Cerebellum (tissue), 4 donors: ENCODE measurements at places on chromosomes 16 and 17. TPM values are rescaled to one million over a fixed set of nuclear protein-coding genes. Genes with fewer than 3 reads are reported as not detected.

Gene ITGAD
- total RNA-seq, result not detected

Gene AXIN1
- 16.4 TPM for total RNA-seq

Gene PRAC1
- not detected for total RNA-seq

Gene RDM1
- 2.4 TPM for total RNA-seq

Gene CCL5
- total RNA-seq, result 0.45 TPM

Gene TBC1D28
- total RNA-seq, result not detected

Gene CD79B
- not detected for total RNA-seq

Gene QRICH2
- total RNA-seq, result 15.9 TPM

GRCh38 chr17:31877341-31877740 lies 18.3 kb upstream of the COPRS start:
- no peak for DNase-seq

DNA sequence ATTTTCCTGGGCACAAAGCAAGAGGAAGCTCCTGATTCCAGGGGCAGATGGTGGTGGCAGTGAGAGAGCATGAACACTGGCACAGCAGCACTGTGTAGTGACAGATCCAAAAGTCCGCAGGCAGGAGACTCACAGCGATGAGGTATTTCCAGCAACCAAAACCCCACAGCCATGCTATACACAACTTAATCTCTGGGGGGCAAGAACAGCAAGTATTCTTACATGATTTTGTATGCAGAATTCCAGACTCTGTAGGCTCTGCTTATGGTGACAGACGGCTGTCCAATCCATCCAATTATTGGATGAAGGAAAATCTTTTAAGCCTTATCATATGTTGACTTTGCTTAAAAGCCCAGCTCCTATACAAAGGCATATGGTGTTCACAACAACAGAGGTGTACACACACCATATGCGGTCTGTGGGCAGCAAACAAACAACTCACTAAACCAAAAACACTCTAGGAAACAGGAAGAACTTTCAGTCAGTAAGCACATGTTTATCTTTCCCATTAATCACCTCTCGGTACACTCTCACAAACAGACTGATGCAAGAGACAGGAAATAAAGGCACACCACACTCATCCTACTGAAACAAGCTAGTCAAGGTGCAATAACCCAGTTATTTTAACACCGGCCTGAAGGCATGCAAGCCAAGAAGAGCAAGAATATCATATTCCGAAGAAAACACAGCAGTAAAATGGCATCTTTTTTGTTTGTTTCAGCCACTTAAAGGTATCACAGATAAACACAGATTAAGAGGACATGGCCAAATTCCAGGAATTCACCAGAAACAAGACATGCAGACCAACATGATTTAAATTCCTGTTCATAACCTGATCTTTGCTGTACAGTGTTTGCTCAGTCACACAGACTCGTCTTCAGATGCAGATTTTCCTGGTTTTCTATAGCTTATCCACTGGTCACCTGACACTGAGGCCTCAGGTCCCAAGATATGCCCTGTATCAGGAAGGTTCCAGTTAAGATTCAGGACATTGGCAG lies 47.8 kb downstream of the ERN1 start:
- DNase-seq, result peak; percentile 75

- DNase-seq, result no peak
Observed at GRCh38 chr17:18159551-18160120, 24.0 kb upstream of the ALKBH5 start.

GRCh38 chr17:9729034-9729650 lies 62.2 kb downstream of the DHRS7C start:
- peak; percentile 66 for DNase-seq

DNA sequence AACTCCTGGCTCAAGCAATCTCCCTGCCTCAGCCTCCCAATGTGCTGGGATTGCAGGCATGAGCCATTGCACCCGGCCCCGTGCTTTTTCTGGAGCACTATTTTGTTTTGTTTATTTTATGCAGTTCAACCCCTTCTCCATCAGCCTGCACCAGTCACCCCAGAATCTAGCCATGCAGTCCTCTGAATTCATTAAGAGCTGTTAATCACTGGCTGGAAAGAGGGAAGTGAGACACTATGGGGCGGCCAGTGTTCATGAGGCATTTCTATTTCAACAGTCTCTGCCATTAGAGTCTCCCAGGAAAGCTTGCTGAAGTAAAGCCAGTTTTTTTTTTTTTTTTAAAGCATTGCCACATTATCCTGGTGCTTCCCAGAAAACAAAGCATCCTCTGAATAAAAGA lies 1.7 kb downstream of the VWA3A start:
- no peak for DNase-seq

DNA sequence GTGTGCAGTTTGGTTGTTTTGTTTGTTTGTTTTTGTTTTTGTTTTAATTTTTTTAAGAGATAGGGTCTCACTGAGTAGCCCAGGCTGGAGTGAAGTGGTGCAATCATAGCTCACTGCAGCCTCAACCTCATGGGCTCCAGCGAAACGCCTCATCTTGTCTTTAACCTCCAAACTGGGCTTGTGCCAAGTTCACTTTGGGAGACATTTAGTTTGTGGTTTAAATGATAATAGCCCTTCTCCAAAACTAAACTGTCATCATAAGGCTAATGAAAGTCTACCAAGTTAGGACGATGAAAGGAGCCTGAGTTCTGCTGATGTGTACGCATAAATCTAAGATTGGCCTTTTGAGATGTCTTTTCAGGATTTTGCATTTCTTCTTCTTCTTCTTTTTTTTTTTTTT lies 6.5 kb upstream of the CARD14 start:
- no peak for DNase-seq

DNA sequence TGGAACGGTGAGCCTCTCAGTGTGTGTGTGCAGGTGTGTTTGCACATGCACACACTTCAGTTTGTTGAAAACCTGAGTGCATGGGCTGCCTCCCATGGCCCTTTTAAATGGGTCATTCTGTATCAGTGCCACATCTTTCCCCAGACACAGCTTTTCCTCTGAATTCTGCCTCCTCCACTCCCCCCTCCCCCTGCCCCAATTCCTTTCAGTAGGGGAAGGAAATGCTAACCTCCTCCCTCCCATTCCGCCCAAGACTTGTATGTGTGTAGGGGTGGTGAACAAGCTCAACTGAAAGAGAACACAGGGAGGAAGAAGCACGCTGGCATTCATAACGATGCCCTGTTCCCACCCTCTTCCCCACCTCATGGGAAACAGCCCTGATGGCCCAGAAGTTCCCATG lies 34.3 kb downstream of the C17orf75 start:
- no peak for DNase-seq

DNA sequence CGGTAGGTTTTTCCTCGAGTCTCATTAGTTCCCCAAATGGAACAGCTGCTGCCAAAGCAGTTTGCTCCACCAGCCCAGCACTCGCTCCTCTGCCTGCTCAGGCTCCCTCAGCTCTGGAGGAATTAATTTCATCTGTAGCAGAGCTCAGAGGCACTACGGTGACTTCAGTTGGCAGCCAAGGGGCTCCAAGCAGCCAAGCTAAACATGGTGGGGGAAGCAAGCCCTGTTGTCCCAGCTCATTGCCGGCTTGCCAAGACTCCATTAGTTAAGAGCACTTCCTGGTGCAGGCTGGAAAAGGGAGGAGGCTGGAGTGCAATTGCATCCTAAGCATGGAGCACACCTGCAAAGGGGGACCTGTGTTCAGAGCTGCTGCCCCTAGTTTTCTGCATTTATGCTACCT lies 78.7 kb upstream of the GPRC5B start:
- DNase-seq, result peak; percentile 9

DNA sequence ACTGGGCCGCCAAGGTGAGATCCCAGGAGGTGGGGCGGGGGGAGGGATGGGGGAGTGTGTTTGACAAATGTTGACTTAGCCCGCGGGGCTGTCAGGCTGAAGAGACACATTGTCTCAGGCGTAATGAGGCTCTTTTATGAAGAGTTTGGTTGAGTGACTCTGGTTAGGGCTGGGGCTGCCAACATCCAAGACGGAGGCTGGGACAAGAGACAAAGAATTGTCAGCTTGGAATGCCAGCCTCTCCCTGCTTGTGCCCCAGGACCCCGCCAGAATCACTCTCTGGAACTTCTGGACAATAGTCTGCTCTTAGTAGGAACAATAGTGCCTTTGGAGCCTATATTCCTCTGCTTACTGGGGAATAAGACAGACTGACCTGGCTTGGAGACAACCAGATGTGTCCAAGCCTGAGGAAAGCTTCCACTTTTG lies 24.0 kb downstream of the PCTP start:
- no peak for DNase-seq

GRCh38 chr17:65022751-65023700 lies 33.5 kb downstream of the GNA13 start:
- DNase-seq, result no peak

DNA sequence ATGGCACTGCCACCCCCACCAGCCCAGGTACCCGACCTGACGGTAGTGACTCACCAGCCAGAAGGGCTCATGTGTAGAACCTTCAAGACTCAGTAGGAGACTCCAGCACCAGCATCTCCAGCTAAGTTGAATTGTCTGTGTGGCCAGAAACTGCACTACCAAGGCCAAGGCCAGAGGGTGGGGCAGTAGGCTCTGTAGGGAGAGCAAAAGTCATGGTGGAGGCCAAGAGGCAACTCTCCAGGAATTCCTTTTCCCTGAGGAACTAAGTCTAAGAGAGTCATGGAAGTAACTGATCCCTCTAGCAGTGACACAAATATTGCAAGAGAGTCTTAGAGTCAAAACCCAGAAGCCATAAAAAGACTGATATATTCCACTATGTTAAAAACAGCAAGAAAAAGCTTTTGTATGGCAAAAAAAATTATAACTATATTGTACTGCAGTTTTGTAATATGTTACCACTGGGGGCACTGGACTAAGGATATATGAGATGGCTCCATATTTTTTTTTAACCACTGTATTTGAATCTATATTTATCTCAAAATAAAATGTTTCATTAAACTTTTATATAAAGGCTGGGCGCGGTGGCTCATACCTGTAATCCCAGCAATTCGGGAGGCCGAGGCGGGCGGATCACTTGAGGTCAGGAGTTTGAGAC lies 30.2 kb upstream of the GUCY2D start:
- no peak for DNase-seq

GRCh38 chr17:36600465-36600864 lies 918 bp upstream of the MRM1 start:
- DNase-seq, result no peak

- DNase-seq, result no peak
Observed at GRCh38 chr17:45578516-45579455, 88.3 kb upstream of the PLEKHM1 start.
